NCI-H1930 (cell line): ENCODE measurements at places on chromosomes 3 and 15.

DNA sequence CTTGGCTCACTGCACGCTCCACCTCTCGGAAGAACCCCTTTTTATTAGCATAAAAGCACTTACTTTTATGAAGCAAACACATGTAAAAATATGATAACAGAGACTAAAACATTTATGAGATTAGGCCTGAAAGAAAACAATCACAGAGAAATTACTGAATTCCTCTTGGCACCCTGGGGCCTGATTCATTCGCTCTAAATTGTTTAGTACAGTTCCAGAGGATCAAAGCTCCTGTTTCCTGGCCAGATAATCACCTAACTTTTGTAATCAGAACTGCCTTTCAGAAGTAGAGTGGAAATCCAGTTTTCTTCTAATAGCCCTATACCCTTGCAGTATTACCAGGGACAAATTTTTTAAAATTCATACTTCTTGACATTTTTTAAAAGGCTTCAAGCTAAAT is 6.4 kb downstream of the NPAP1 start:
- no peak for DNase-seq

GRCh38 chr3:50806806-50807205 is 132.1 kb downstream of the DOCK3 start:
- DNase-seq: no peak

DNA sequence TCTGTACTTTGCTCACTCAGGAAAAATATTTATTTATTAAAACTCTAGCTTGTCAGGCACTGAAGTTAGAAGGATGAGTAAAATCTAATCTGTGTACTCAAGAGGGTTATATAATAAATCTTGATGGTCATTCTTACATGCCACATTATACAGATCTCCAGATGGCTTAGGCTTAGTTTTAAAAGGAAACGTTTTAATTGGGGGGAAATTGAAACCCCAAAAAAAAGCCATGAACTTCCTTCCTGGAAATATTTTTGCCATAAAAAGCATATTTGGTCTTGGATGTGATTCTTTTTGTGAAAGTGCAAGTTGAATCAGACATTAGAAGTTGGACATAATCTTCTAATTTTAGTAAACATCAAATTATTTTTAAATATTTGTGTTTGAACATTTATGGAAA is 6.0 kb downstream of the SENP8 start:
- no peak for DNase-seq

DNA sequence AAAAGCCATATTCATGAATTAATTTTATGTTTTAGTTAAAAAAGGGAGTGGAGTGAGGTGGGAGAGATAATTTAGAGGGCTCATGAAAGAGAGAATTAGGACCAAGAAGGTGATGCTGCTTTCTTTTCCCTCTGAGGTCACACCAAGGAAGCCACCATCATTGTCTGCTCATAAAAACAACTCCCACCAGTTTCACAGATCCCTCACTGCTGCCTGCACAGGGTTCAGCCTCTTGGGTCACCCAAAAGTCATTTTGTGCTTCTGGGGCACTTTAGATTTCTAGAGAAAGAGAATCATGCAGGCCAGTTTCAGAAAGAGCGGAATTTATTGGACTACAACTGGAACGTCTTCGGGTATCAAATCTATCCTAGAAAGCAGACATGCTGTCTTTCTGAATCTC is 241.4 kb upstream of the EOMES start:
- DNase-seq: no peak

DNA sequence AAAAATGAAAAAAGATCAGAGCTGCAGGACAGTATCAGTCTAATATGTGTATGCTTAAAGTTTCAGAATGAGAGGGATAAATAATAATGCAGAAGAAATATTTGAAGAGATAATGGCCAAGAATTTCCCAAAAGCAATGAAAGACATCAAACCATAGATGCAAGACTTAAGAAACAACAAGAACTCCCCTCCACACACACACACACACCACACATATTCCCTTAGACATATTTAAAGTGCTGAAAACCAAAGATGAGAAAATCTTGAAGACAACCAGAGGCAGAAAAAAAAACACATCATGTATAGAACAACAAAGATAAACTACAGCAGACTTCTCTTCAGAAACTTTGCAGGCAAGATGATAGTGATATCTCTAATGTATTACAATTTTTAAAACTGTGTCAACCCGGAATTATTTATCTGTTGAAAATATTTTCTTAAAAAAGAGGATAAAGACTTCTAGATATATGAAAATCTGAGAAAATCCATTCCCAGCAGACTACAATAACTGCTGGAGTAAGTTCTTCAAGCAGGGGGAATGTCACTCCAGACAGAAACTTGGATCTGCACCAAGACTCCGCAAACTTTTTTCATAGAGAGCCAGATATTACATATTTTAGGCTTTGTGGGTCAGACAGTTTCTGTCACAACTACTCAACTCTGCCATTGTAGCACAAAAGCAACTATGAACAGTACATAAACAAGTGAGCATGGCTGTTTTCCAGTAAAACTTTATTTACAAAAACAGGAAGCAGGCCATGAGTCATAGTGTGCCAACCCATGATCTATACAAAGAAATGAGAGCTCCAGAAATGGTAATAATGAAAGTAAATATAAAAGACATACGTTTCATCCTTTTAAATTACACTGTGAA is 223.4 kb upstream of the CGNL1 start:
- no peak for DNase-seq

DNA sequence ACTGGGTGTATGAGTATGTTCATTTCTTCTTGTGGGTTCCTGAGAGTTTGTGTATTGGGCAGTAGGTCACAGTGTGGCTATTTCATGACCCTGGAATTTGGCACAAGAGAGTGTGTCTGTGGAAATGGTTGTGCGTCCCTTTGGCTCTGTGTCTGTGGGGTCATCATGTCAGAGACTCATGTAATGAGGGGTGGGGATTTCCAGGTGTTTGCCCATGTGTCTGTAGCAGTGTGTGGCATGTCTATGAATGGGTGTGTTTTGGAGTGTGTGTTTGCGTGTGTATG is 1.3 kb upstream of the GATA2 start:
- no peak for DNase-seq

GRCh38 chr15:83380059-83380458 is 67.1 kb upstream of the SH3GL3 start:
- DNase-seq: no peak

DNA sequence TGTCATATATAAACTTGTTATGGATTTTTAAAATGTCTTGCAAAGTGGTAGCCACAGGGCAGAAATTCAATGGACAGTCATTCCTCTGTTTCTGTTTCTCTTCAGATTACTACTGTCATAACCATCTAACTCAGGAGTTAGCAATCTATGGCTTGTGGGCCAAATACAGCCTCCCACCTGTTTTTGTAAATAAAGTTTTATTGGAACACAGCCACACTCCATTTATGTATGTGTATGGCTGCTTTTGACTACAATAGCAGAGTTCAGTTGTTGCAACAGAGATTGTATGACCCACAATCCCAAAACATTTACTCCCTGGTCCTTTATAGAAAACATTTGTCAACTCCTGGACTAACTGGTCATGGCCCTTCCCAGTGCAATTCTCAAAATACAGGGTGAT is 20.0 kb downstream of the SLC27A2 start:
- DNase-seq: no peak

DNA sequence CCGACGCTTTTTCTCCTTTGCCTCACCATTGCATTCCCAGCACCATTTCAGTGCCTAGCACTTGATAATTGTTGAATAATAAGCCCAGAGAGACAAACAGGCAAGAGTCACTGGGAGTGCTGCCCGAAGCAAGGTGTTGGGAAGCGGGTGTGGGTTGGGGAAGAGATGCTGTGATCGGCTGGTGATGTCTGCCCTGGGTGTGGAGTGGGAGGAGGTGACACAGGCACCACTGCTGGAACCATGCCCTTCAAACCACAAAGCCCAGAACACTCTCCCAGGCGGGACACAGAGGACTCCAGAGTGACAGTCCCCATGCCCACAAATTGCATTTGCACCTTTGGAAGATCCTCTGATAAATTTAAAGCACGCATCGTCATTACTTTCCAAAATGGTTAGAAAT is 148.2 kb downstream of the CHSY1 start:
- no peak for DNase-seq
